NCI-H1092 (cell line): ENCODE measurements at places on chromosomes 13 and 19.

DNA sequence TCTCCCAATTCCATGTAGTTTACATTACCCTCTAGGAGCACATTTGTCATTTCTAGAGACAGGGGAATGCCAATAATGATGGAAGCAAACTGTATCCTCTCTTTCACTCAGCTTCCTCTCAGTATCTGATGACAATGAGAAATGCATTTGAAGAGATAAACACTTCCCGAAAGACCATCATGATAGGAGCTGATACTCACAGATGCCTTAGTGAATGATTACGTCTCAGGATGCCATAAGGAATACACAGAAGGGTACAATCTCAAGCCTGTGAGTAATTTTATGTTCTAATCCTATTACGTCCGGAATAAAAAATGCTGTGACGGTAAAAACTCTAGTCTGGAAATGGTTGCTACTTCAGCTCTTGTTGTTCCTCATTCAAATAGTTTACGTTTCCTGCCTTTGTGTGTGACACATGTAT is 663.8 kb upstream of the MIR17HG start:
- no peak for DNase-seq

- no peak for DNase-seq
These were observed 13.1 kb downstream of the XRCC1 start for GRCh38 chr19:43562226-43562697.

GRCh38 chr19:5228932-5229777 is 111.5 kb downstream of the PTPRS start:
- DNase-seq, result no peak

GRCh38 chr19:19372656-19373416 is 32.6 kb upstream of the GATAD2A start:
- DNase-seq, result no peak

DNA sequence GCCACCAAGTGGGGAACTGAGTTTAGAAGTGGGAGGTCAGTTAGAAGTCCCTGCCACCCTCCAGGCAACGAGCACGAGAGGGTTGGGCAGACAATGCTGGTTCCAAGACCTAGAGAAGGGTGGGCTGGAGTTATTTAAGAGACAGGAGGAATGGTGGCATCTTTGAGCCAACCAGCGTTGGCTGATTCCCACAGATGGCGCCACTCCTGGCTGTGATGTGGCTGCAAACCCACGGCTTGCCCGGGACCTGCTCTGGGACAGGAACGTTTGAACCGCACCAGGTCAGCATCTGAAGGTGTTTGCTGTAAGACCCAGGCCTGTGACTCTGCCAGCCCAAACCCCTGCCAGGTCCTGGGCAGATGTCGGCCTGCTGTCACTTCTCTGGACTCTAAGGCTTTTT is 42.8 kb downstream of the BICRA start:
- DNase-seq, result no peak

DNA sequence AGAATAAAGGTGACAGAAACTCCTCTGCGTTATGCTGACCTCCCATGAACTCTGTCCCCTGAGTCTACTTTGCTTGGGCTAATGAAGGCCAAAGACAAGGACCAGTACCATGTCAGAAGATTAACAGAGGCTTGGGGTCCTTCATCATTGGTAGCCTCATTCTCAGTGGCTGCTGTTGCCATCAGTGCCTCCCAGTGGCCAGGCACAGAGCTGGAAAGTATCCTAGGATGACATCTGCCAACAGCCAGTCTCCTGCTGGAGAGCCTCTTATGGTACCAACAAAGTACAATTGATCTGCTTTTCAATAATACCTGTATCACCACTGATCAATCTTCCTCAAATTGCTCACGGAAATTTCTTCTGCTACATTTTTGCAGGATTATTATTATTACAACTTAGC is 281.6 kb downstream of the DNAJC15 start:
- DNase-seq, result no peak
